ENCODE measurements at places on chromosomes 6 and 20.

DNA sequence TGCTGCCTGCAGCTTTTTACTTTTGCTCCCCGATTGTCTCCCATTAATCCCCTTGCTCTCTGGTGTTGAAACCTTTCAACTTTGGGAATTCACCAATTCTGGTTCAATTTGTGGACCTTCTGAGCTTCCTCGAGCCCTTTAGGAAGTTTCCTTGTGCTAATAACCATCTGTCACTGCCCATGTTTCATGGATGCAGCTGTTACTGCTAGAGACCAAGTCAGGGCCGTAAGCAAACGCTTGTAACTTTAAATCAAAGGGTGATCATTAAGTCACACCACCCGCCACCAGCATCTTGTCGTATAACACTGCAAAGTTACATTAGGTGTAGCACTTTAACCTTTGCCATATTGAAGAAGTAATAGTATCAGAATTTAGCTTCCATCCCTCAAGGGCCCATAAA is 268.3 kb upstream of the SASH1 start:
- no peak for DNase-seq

DNA sequence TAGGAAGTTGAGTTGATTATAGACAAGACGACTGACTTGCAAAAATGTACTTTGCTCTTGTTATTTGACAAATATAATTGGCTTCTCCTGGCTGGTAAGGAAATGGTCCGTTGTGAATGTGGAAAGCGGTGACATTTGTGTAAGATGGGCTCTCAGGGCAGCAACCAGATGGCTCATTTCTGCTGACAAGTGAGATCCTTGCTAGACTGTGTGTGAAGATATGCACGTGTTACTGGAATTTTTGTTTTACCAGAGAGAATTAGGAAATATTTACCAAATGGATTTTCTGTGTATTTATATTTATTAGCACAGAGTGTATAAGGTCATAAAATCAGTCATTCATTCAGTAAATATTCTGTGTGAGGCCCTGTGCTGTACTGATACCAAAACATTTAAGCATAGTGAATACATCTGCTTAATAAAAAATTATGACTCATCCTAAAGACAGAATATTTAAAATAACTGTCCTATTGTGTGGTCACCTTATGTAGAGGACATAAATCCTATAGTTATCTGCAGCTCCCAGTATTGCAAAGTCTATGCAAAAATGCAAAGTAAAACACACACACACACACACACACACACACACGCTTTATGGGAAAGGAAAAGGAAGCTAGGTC is 109.9 kb upstream of the ASF1A start:
- no peak for DNase-seq

GRCh38 chr6:24401458-24401857 is 1.3 kb upstream of the MRS2 start:
- DNase-seq: no peak

- DNase-seq: no peak
Observed at GRCh38 chr6:107574856-107575255, 84.9 kb downstream of the SOBP start.

Measured in cerebellar nuclear complex (tissue), 1 donor.